ENCODE measurements at places on chromosomes 11 and 22. TPM values are rescaled to one million over a fixed set of nuclear protein-coding genes. Genes with fewer than 3 reads are reported as not detected.

- DNase-seq, result no peak
Observed at GRCh38 chr22:50141891-50142363, 28.6 kb upstream of the PANX2 start.

DNA sequence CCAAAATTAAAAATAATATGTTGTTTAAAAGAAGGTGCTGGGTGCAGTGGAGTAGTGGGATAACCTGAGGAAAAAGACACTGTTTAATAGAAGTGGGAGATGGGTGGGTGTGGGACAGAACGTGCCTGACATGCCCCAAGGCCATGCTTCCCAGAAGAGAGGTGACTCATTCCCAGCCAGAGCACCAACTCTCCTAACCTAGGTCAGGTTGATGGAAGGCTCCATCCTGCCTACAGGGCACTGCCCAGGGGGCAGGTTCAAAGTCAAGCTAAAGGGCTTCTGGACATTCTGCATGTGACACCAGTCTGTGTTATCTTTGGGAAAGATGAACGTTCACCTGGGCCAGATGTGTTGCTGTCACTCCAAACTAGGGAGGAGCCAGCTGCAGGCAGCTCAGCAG is 453.1 kb downstream of the SOX6 start:
- no peak for DNase-seq

- no peak for DNase-seq
Observed at GRCh38 chr22:39349506-39349966, 255 bp upstream of the SYNGR1 start.

- peak; percentile 65 for DNase-seq
Observed at GRCh38 chr22:40525250-40525884, 111.2 kb downstream of the MRTFA start.

DNA sequence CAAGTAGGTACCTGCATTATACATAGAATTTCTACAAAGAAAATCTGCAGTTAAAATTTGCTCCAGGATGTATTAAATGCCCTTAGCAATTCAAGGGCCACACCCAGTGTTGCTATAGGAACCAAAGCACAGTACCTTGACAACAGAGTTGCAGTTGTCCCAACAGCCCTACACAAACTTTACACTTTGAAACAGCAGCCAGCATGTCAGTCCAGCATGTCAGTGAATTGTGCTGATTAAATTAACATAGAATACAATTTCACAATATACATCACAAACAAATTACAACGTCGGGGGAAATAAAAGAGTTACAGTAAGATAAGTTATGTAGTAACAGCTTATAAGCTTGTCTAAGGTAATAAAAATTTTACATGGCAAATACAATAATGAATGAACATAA is 389.2 kb downstream of the SOX6 start:
- peak; percentile 56 for DNase-seq

GRCh38 chr11:130300567-130300966 is 14.2 kb downstream of the ZBTB44 start:
- DNase-seq, result no peak

DNA sequence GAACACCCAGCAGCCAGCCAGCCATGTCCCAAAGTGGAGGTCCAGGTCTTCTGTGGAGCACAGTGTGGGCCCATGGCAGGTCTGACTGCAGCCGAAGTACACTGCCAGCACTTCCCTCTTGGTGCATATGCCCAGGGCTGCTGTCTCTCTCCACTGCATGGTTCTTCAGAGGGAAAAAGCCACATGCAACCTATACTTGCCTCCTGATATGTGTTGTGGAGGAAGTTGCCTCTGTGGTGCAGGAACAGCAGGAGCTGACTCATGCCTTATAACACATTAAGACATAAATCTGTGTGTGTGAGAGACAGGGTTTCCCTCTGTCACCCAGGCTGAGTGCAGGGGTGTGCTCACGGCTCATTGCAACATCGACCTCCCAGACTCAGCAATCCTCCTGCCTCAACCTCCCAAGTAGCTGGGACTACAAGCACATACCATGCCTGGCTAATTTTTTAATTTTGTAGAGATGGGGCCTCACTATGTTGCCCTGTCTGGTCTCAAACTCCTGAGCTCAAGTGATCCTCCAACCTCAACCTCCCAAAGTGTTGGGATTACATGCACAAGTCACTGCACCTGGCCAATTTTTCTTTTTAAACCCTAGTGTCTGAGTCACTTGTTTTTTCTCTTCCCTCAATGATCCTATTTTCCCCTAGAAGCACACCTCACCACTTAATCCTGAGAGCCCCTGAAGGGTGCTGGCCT is 98.8 kb downstream of the MPPED2 start:
- DNase-seq, result peak; percentile 12

- peak; percentile 7 for DNase-seq
Observed at GRCh38 chr11:32713496-32713895, 81.0 kb downstream of the CCDC73 start.

The F2 gene
- total RNA-seq, result not detected
